ENCODE measurements at places on chromosomes 1 and 21.

DNA sequence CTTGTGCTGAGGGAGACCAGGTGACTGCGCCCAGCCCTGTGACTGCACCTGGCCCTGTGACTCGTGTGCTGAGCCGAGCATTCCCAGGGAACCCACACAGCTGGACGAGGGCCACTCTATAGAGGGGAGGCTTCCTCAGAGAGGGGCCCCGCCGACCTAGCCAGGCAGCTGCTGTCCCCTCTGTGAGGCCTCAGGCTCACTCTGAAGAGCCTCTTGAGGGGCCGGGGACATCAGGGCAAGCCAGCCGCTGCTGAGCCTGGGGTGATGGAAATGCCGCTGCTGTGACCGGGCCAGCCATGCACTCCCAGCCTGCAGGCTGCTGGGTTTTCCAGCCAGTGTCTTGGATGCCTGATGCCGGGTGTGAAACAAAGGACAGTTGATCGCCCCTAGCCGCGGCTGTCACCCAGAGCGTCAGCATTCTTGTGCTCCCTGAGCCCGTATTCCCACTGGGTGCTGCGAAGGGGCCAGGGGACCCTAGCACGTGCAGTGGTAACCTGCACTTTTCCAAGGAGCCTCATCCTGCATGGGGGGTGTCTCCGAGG lies 17.5 kb downstream of the PFKL start:
- no peak for DNase-seq

GRCh38 chr1:204988196-204988595 lies 54.8 kb upstream of the CNTN2 start:
- DNase-seq = no peak

GRCh38 chr21:35084869-35085268 lies 35.8 kb upstream of the RUNX1 start:
- DNase-seq = no peak

DNA sequence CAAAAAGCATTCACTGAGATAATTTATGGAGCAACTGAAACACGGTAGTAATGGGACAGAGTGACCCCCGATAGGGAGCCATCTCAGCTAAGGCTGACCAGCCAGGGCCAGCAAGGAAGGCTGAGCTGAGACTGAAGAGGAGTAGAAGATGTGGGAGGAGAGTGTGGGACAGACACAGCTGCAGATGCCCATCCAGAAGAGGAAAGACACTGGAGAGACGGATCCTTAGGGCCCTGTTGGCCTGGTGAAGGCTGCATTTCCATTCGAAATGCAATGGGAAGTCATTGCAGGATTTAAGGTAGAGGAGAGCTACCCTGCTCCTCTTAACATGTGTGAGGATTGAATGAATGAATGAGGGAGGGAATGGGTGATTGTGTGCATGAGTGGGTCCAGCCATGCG lies 44.0 kb upstream of the LRP8 start:
- DNase-seq = no peak

DNA sequence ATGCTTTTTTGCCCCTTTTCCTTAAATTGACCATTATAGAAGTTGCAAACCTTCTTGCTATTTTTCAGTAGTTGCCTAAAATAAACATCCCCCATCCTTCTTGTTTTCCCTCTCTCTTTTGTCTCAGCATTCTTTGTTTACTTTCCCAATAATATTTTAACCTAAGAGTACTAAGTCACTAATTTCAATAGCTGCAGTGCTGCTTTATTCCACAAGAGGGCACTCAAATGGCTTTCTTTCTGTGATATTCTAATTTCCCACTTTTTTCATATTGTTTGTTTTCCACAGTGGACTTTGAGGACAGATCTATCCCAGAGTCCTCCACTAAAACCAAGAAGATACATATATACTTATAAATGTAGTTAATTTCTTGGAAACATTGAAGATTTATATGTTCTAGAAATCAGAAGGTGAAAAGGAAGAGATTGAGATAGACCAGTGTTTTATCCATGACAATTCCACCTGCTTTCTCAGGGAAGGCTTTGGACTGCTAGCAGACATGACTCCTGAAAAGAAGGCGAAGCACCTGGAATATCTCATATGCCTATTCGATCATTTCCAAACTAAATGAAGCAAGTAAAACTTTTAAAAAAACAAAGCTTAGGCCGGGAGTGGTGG lies 104.8 kb upstream of the GRIK1 start:
- no peak for DNase-seq

GRCh38 chr21:18117176-18117575 lies 127.5 kb upstream of the CHODL start:
- DNase-seq = no peak

DNA sequence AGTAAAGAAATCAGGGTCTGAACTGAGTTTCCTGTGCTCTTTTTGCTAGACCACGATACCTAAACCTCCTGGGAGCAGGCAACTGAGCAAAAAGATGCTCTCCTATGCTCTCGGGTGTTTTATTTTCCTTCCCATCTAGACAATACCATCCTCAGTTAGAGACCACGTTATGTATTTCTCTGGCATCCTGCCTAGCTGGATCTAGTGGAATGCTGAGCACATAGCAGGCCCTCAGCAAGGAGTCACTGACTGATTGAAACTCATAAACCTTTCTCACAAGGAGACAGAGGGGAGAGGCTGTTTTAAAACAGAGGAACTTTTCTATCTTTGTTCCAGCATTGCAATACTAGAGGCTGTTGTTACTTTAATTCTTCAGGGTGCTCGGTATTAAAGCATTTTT lies 168.0 kb downstream of the CYYR1 start:
- no peak for DNase-seq

DNA sequence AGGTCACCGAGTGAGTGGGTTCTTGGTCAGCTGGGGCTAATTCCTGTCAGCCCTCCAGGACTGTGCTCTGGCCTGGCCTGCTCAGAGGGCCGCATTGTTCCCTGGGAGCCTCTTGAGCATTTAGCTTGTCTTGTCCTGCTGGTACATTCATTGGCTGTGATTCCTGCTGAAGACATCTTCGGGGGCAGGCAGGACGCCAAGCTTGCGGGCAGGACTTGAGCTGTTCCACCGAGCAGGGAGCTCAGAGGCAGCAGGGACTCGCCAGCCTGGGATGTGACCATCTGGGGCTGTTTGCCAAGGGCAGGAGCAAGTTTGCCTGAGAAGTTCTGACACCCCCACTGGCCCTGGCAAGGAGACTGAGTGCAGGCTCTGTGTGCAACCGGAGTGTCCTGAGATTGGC lies 7.0 kb upstream of the SLC26A9 start:
- no peak for DNase-seq

- no peak for DNase-seq
These were observed 22.6 kb downstream of the AK4 start for GRCh38 chr1:65170511-65171142.

GRCh38 chr1:94039514-94039870 lies 81.5 kb downstream of the ABCA4 start:
- no peak for DNase-seq

DNA sequence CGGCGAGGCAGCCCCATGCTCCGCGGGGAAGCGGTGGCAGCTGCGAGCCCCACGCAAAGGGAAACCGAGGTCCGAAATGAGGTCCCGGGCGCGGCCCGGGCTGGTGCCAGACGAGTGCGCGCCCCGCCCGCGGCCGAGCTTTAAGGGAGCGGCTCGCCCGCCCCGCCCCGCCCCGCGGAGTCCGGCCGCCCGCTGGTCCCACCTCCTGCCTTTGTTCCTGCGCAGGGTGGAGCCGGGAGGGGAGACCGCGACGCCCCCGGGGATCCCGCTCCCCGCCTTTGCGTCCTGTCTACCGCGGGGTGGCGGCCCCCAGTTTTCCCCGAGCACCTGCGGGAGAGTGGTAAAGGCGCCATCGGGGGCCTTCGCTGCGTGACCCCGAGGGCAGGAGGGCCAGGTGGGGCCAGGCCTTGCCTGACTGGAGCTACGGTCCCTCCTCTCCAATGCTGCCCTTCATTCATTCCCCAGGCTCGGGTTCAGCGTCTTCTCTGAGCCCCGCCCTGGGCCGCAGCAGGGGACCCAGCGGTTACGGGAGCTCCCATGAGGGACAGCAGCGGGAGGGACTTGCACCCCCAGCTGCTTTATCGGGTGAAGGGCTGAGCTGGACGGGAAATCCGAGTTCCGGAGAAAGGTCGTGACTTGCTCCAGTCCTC lies at the start of gene HES2:
Gene HES2 (minus strand): TSS at position 116 of the 650 bp plus-strand sequence. CDS start 99 bp downstream, at position 17.
- no peak for DNase-seq

DNA sequence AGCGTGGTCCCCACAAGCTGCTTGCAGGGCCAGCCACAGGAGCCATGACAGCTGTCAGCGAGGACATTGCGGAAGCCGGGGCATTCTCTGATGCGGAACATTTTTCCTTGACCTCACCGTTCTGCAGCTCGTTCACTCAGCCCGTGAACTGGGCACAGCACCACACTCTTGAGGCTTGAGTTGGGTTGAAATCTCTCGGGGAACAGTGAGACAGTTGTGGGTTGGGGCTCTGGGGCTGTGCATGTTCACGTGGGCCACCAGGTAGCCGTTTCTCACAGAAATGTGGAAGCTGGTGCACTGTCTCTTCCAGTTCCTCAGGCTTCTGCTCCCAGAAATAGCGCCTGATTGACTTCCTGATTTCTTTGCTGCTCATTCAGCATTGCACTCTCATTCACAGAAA lies 69.8 kb downstream of the SPSB1 start:
- DNase-seq = no peak

GRCh38 chr1:147225193-147225730 lies at the start of gene FMO5:
Gene FMO5 (minus strand): TSS chr1:147225339. CDS start chr1:147225029, 310 bp downstream.
- DNase-seq = peak; percentile 75

DNA sequence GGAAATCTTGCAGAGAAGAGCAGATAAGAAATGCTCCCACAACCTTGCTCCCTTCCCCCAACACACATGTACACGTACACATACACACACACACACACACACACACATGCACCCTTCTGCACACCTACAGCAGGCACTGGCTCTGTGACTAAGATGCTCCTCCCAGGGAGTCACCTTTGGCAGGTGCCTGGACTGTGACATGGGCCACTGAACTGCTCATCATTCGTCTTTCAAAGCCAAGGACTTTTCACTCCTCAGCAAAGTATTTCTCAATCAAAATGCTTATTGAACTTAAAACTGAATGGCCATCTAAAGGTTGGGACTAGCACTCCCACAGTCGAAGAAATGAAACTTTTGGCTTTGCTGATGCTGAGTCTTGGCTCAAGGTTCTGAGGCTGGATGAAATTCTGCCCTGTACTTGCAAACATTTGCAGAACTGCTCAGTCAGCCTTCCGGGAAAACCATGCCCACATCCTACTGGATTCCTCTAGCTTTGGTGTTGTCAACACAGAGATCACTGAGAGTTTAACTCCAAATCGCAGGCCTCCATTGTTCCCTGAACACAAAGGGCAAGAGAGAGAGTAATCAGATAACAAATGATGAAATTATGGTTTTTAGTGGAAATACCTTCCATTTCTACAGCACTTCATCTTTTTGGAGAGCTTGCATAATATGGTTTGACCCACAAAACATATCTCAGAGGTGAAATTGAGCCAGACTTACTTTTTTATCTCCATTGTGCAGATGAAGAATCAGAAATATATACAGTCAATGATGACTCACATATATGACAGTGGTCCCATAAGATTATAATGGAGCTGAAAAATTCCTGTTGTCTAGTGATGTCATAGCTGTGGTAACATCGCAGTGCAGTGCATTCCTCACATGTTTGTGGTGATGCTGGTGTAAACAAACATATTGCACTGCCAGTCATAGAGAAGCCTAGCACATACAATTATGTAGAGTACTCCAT lies 72.4 kb upstream of the BCAR3 start:
- no peak for DNase-seq

DNA sequence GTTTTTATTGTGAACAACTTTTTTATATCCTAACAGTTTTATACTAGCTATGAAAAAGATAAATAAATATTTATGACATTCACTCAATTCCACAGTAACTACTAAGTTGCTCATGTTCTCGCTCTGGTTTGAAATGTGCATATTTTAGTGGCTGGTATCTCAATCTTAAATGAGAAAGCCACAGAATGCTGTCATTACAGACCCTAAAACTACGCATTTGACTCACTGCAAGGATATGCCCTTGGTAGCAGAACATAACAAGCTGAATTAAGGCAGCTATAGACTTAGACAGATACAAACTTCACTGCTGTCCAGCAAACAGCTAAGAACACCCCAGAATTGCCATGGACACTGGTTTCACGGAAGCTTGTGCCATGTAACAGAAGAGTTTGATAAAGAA lies 19.0 kb downstream of the DAB1 start:
- DNase-seq = no peak

- DNase-seq = no peak
These were observed 90.5 kb downstream of the CD247 start for GRCh38 chr1:167427848-167428247.

- DNase-seq = no peak
These were observed 118.2 kb downstream of the RIPK4 start for GRCh38 chr21:41648591-41649031.

DNA sequence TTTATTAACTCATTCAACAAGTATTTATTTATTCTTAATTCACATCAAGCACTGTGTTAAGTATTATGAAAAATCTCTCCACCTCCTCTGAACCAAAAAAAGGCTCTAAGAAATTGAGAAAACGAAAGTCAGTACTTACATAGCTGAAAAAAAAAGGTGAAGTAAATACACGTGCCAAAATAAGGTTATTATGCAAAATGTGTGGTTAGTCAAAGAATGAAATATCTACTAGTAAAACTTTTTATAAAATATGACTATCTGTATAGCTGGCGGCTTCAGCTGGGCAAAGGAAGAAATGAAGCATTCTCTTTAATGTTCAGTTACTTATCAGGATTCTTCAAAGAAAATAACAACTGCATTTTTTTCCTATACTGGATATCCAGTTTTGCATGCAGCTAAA lies 35.5 kb upstream of the ASPM start:
- no peak for DNase-seq

DNA sequence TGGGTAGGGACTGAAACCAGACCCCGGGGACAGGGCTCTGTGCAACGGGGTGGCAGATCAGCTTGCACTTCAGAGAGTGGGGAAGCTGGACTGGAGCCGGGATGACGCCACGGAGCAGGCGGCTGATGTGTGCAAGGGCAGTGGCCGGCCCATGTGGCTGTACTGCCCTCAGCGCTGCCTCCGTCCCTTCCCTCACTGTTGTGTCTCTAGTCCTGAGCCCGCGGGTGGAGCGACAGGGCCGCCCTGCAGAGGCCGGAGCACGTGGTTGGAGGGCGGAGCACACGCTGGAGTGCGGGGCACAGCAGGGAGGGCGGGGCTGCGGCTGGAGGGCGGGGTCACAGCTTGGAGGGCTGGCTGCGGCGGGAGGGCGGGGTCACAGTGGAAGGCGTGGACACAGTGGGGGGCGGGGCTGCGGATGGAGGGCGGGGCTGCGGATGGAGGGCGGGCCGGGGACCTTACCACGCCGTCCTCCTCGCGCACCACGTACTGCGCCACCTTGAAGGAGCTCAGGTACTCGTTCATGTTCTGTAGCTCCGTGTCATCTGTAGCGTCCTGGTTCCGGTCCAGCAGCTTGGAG lies 52.4 kb downstream of the CHD5 start:
- DNase-seq = peak; percentile 10

DNA sequence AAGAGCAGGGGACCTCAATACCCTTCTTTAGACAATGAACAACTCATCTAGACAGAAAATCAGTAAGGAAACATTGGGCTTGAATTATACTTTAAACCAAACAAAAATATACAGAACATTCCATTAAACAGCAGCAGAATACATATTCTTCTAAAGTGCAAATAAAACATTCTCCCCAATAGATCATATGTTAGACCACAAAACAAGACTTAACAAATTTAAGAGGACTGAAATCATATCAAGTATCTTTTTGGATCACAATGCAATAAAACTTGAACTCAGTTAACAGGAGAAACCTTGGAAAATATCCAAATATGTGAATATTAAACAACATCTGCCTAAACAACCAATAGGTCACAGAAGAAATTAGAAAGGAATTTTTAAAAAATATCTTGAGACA lies 47.7 kb upstream of the HP1BP3 start:
- DNase-seq = no peak

- DNase-seq = no peak
These were observed 24.7 kb downstream of the RNF2 start for GRCh38 chr1:185070051-185070450.
